ENCODE measurements at places on chromosomes 6 and 20.

GRCh38 chr6:119426619-119427018, 77.1 kb upstream of the MAN1A1 start:
- DNase-seq, result no peak

- DNase-seq, result peak; percentile 35
These were observed 18.2 kb downstream of the GPX5 start for GRCh38 chr6:28543651-28544610.

GRCh38 chr20:47583551-47583950, 81.9 kb downstream of the NCOA3 start:
- no peak for DNase-seq

DNA sequence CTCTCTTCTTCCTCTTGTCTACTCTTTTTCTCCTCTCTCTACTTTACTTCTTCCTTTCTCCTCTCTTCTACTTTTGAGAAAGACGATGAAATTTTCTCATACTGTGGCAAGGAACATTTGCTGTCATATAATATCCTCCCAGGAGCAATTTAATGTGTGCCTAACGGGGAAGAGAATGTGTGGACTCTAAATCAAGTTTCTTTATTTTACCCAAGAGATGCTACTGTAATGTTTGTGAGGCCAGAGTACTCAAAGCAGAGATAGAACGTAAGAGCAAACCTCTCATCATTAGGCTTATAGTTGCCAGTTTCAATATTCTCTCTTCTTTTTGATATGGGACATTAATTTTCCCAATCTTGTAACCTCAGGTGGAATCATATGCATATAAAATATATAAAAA, 801.4 kb downstream of the BCKDHB start:
- no peak for DNase-seq

- DNase-seq, result no peak
These were observed 62.5 kb upstream of the SYNCRIP start for GRCh38 chr6:85705220-85705619.

DNA sequence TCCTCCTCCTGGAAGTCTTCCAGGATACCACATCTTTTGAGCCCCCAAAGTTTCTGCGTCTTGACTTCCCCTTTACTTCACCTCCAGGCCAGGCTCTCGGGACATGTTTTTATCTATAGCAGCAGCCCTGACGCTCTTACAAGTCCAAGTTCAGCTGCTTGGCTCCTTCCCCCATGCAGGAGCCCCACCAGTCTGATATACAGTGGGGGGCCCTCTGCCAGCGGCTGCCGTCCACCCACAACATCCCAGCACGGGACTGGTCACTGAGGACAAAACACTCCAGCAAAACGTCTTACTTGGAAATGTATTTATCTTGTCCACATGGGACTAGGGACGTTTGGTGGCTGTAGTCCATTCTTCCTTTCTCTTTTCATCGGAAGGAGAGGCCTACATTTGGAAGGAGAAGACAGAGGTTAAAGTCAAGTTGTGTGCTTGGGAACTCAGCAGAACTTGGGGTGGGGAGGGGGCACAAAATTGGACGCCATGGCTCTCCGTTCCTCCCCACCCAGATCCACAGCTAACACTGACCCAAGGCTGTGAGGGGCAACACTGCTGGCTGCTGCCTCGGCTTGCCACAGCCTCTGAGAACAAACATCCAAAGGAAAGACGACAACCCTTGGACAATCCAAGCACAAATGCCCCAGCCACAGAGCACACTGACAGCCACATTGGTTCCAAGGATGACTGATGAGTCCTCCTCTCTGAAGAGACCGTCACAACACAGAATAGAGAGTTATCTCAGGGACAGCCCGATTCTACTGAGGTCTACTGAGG, 79.2 kb downstream of the PRND start:
- no peak for DNase-seq

DNA sequence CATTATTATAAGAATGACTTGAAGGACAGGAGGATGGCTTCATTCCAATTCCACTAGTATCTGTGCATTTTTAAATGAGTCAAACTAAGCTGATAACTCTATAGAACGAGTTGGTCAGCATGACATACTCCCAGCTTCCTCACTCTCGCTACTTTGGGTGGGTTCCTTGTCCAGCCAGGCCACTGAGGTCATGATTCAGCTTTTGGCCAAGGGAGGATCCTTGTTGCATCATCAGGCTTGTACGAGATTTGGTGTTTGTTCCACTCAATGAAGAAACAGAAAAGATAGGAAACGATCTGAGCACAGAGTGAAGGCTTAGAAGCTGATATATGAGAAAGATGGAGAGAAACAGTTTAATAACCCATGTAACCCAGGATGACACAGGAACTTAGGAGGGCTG, 19.8 kb downstream of the NEDD9 start:
- DNase-seq, result no peak

GRCh38 chr6:51382847-51383246, 564.2 kb downstream of the TFAP2B start:
- no peak for DNase-seq

GRCh38 chr6:140758169-140758877, 1374.4 kb upstream of the GJE1 start:
- no peak for DNase-seq

DNA sequence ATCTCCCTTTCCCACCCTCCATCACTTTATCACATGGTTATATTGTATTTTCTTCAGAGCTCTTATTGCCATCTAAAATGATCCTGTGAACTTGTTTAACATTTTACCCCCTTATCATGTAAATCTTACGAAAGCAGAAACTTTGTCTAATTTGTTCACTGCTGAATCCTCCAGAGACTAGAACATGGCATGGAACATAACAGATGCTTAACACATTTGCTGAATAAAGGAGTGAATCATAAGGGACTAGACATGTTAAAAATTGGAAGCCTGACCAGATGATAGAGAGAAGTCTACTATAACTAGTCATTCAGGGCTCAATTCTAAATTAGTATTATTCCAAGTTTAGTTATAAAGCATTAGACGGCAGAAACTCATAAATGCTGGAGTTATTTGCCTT, 73.3 kb downstream of the MAN1A1 start:
- DNase-seq, result no peak

GRCh38 chr20:51139891-51140290, 117.0 kb upstream of the KCNG1 start:
- DNase-seq, result no peak

DNA sequence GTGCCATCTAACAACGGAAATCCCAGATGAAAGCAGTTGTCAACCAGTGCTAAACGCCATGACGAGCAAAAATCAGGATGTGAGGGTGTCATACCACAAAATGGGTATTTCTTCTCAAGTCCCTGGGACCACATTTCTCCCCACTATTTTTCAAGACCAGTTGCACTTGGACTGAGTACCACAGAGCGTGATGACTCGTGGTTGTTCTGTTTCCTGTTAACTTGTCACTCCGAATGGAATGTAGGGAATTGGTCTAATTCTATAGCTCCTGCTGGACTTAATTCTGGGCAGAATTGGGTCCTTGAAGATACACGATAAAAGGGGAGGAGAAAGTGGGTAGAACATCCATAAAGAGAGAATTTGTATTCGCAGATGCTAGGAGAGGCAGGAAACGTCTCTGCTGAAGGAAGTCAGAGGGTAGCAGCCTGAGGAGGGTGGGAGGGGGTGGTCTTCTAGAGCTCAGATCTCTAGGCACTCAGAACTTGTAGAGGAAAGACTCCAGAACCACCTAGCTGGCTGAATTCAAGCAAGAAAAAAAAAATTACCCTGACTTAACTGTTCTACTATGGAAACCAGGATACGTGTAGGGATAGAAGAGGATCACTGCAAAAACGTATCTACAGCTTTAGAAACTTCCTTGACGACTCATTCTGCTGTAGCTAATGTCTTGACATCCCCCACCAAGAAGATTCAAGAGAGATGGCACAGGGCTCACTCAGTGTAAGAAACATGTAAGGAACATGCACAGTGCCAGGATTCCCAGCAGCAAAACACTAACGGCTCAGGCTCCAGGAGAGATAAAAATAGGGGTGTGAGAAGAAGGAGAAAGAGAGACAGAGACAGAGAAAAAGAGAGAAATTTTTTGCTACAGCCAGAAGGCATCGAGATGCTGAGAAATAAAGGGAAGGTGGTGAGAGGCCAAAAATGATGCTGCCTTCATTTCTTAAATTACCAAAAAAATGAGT, 494.7 kb downstream of the CD83 start:
- DNase-seq, result no peak

- DNase-seq, result no peak
These were observed 31.9 kb downstream of the HUS1B start for GRCh38 chr6:624979-625378.

DNA sequence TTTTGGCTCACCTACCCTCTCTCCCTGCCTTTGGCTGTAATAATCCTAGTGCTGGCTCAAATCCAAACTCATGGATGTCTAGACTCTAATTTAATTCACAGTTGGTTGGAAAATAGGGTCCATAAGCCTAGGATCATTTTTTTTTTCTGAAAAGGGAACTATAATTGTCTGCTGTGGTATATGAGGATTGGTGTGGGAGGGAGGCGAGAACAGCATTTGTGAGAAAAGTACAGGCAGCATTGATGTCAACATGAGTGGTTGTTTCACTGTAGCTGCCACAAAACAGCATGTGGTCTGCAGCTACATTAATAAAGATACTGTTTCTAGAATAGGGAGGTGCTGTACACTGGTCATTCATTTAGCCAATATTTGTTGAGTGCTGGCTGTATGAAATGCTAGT, 18.6 kb upstream of the POLR1H start:
- no peak for DNase-seq

DNA sequence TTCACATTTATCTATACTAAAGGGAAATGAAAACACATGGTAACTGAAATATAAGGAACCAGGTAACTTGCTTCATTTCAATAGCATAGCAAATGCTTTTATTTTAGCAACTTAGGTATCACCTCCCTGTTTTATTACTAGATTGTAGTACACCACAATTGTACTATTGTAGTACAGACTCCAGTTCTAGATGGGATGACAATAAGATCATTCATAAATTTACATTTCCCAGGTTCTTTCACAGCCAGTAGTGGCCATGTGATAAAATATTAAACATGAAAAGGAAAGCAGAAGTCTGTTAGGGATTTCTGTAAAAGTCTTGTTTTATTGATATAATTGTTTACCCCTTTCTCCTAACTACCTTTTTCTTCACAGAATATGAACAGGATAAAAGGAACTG, 97.2 kb downstream of the LMBRD1 start:
- no peak for DNase-seq

GRCh38 chr6:139514819-139515218, 140.4 kb upstream of the CITED2 start:
- no peak for DNase-seq

DNA sequence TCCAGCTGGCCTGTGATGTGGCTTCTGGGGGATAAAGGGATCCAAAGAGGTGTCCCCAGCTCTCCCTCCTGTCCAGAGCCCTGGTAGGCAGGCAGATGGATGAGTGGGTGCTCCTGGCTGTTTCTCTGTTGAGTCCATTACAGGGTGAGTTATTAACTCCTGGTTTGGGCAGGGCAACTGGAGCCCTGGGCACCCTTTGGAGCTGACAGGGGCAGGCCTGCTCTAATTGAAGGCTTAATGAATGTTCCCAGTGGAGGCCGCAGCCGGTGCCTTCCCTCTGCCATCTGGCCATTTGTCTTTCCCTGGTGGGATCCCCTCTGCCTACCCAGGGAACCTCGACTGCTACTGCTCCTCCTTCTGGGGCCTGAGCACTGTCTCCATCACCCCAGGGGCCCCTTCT, 44.7 kb upstream of the MLN start:
- no peak for DNase-seq

- no peak for DNase-seq
These were observed 96.2 kb upstream of the MPC1 start for GRCh38 chr6:166478782-166479592.

GRCh38 chr6:53424300-53424699, 75.5 kb upstream of the ELOVL5 start:
- DNase-seq, result no peak

- DNase-seq, result no peak
These were observed 79.8 kb upstream of the TENT5A start for GRCh38 chr6:81832304-81832703.

GRCh38 chr20:50253101-50253500, 62.5 kb downstream of the CEBPB start:
- no peak for DNase-seq

- no peak for DNase-seq
These were observed 50.9 kb downstream of the RIOK1 start for GRCh38 chr6:7440476-7440875.

DNA sequence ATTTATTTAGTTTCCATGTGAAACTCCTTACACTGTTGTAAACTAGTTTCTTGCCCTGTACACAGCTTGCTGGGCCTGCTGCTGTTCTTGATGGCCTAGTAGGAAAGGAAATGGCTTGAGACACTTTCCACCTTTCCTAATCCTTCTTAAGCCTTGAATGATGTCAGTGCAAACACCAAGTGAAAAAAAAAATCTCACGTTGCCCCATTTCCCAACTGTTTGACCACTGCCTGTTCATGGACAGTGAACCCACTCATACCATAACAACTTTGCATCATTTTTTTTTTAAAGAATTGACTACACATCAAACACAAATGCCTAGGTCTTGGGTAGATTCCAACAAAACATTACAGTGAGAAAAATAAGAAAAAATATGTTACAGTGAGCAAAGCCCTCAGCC, 653.6 kb upstream of the FLRT3 start:
- no peak for DNase-seq

- DNase-seq, result peak; percentile 24
These were observed 637 bp downstream of the TRPC4AP start for GRCh38 chr20:35091816-35092523.

DNA sequence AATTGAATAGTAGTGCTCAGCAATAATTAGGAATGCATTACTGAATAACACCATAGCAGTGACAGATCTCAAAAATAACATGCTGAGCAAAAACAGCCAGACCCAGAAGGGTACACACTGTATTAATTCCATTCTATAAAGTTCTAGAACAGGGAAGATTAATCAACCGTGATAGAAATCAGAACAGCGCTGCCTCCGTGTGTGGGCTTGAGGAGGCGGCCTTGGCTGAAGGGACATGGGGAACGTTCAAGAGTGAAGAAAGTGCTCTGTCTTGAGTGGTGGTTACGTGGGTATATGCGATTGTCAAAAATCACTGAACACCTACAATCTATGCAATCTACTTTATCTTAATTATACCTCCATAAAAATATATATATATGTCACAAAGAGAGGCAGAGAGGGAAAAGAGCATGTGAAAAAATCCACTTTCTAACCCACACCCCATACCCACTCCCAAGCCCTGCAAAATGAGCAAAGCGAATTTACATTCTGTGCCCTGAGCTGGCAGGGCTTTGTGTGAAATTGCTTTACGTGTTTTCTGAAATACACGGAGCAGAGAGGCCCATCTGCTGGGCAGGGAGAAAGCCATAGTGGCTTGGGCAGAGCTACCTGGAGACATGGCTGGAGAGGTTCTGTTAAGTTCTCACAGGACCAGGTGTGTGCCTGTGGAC, 74.4 kb downstream of the NFATC2 start:
- no peak for DNase-seq

GRCh38 chr20:58945965-58946631, 35.0 kb upstream of the NELFCD start:
- DNase-seq, result no peak

GRCh38 chr6:113558966-113559365, 298.2 kb upstream of the MARCKS start:
- no peak for DNase-seq

- DNase-seq, result no peak
These were observed 27.9 kb upstream of the MYMX start for GRCh38 chr6:44188819-44189218.

Measured in activated T-cell treated with anti-CD3 and anti-CD28 coated beads, Interleukin-2, amount 50 U/mL, for 72 hours (primary cell).